T-helper 9 cell (primary cell): ENCODE measurements at places on chromosomes 2 and 18.

GRCh38 chr2:39779341-39779851 lies 338 bp upstream of the THUMPD2 start:
- no peak for DNase-seq

GRCh38 chr2:407630-408029 lies 119.7 kb upstream of the ALKAL2 start:
- DNase-seq: no peak

- DNase-seq: no peak
These were observed 13.9 kb downstream of the IL37 start for GRCh38 chr2:112924821-112925220.

DNA sequence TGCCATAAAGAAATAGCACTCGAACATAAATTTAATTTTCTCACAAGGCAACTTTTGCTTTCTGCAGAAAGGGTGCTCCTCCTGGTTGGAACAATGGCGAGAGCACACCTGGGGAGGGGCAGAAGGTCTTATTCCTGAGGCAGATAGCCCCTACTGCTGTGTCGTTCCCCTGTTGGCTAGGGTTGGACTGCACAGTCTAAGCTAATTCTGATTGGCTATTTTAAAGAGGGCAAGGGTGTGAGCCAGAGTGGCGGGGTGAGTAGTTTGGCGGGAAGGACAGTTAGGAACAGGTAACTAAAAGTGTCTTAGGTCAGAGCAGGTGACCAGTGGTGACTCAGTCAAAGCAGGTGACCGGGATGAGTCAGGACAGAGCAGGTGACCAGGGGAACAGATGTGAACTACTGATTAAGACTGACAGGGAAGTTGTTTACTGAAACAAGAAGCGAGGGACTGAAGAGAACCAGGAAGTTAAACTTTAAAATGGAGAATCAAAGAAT lies 49.7 kb upstream of the AGAP1 start:
- DNase-seq: no peak

DNA sequence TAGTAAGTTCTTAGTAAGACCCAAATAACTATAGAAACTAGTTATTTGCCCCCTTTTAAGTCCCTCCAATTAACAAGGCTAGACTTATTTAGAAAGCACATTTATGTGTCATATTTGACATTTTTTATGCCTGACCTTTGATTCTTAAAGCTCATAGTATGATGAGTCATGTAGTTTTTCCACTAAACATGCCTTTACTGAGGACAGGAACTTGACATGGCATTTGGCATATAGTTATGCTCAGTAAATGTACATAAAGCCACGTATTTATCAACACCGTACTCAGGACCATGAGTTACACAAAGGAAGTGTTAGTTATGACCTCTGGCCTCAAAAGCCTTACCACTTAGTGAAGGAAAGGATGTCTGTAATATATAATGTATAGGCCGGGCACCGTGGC lies 78.9 kb downstream of the GNAL start:
- DNase-seq: no peak

GRCh38 chr18:58183226-58183625 lies 139.2 kb downstream of the NEDD4L start:
- no peak for DNase-seq

DNA sequence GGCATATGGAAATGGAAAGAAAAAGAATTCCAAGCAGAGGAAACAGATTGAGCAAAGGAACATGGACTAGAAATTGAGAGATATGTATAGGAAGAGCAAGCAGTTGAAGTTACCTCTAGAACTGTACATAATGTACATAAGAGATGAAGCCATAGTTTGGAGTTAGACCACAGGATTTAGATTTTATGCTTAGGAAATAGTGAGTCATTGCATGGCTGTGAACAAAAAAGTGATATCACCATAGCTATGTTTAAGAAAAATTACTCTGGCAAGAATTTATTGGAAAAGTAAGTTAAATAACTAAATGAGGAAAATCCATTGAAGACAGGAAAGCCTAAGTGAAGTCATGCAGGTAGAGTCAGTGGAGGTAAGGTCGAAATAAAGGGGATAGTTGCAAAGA lies 99.4 kb upstream of the GALNT5 start:
- DNase-seq: no peak

DNA sequence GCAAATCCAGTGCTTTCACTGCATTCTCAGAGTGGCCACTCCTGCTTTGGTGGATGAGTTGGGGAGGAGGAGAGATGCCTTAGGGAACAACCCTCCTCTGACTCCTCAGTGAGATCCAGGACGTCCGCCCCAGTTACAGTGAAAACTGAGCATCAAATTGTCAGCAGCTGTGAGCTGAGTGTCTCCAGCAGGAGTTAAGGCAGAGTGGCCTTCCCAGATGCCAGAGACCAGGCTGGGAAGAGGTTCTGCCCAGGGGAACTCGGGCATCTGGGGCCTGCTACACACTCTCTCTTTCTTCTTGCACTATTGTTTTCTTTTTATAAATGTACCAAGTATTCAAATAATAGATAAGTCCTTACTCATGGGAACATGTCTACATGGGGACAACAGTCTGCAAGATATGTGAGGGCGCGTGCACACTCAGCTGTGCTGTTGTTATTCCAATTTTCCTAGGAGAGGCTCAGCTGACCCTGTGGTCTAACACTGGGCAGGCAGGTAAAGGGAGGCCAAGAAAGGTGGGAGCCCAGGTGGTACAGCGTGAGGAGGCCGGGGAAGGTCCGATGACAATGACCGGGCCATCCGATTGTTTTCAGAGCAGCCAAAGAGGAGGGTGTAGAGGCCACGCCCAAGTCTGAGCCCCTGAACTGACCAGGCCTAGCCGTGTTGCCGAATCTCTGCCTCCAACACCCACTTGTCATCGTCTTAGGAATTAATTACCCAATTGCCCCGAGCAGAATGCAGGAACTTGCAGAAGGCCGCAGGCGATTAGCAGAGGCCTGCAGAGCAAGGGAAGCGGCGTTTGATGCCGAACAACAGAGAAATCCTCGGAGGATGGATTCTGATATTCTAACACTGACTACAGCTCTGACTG lies 166.9 kb downstream of the ANAPC1 start:
- DNase-seq: no peak

DNA sequence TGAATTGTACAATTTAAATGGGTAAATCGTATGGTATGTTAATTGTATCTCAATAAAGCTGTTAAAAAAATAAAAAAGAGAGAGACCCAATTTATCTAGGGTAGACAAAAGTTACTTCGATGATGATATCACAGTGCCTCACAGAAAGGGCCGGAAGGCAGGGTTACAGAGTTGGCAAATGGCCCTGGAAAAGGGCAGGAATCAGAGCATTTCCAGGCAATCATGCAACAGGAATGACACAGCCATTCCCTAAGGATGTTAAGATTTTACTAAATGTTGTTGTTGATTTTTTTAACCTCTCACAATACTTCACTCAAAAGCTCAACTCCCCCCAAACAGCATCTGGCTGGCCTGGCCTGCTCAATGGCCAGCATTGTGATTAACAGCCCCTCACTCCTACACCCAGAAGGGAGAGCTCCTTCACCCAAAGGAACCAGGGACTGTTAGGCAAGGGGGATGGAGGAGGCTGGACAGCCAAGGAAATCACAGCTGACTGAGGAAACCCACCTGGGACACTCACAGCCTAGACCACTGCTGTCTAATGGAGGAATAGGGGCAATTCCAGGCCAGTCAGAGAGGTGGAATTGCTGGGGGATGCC lies 7.7 kb upstream of the SP100 start:
- DNase-seq: no peak

GRCh38 chr18:41594582-41594981 lies 360.5 kb upstream of the PIK3C3 start:
- no peak for DNase-seq

DNA sequence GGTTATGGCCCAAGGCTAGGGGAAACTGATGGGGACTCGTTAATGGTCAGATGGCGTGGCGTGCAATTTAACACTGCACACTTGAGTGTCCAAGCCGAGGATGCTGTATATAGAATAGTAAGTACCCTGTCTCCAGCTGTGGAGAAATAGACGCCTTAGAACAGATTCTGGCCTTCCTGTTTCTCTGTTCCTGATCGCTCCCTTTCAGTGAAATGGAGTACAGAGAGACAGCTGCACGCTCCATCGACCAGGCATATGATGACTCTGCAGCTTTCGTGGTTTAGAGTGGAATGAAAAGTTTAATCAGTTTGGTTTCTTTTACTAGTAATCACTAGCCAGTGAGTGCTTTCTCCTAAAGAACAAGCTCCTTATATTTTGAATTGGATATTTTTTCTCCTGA lies 213.4 kb downstream of the NEDD4L start:
- no peak for DNase-seq

DNA sequence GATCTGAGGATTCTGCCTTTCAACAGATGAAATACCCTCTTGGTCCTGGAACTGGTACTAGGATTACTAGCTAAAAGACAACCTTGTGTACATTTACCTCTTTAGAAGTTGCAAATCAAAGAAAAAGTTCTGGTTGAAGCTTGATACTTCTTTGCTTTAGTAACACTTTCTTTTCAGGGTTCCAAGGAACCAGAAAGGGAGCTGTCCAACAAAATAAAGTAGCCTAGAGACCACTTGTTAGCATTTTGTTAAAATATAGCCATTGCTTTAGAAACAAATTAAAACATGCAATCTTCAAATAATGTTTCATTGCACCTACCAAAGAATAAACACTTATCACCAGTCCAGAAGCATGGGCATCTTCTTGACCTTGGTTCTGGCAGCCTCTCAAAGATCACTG lies 117.9 kb upstream of the MAP3K20 start:
- DNase-seq: no peak

DNA sequence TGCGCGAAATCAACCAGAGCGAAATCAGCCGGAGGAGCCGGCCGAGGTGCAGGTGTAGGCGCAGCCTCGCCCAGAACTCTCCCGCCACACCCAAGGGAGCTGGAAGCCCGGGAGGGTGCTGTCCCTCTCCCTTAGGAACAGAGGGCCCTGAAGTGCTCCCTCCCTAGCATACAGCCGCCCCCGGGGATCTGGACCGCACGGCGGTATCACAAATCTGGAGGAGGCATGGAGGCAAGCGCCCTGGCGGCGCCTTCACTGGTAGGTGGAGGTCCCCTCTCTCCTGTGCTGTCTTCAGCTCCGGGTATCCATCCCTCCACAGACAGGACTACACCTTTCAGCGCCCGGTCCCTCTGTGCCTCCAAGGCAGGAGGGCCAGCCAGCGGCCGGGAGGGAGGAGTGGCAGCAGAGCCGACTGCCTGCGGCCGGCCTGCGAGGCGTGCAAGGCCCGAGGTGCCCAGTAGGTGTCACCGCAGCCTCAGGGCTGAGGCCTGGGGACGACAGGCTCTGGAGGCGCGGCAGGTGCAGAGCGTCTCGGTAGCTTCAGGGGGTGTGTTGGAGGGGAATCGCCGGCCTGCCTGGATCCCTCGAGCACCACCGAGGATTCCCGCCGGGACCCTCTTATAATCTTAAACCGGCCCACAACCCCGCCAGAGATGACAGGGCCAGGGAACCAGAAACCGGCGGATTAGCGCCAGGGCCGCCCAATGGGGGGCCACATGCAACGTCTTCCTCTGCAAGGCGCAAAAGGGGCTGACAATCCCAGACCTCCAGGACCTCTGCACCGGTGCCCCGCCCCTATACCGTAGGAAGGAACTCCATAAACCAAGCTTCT lies 2.8 kb downstream of the IHH start:
- DNase-seq: peak; percentile 64

DNA sequence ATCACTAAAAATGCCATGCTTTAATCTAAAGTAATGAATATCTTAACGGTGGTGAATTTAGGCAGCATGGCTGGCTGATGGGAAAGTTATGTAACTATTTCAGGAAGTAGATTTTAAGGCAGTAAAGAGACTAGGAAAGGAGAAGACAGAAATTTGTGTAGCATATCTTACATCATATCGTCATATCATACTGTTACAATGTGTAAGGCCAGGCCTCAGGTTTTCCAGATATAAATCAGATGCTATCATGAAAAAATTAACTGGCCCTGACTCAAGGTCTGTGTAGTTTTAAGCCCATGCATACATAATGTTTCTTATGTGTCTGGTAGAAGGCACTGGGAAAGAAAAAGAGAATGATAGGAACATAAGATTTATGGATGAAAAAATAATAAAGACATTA lies 8.9 kb upstream of the FAP start:
- DNase-seq: no peak

- DNase-seq: no peak
These were observed 48.0 kb downstream of the COA5 start for GRCh38 chr2:98560256-98560771.

DNA sequence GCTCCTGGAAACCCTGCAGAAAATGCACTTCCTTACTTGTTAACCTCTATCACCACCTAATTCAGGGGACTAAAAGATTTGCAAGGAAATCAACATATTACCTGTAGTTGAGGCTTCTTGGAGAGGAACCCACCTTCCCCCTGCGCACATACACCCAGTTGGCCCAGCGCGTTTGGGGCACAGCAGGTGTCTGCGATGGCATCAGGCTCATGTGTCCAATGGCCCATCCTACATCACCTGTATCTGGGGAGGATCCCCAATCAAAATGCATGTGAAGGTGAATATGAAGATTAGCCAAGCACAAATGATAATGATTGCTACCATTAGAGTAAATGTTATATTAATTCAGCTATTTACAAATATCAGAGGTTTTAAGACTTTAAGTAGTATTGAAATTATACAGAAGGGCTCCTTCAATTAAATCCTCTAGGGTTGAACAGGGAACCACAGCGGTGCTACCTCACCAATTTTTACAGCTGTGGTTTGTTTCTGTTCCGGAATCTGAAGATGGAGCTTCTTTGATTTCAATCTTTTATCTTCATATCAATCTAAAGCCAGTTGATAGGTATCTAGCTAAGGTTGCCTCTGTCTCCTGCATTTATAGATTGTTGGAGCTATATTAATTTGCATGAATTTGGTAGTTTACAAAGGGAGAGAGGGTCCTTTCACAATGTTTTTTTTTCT lies 486.0 kb downstream of the RNF144A start:
- DNase-seq: no peak

GRCh38 chr2:180705122-180705521 lies 275.3 kb upstream of the UBE2E3 start:
- no peak for DNase-seq

DNA sequence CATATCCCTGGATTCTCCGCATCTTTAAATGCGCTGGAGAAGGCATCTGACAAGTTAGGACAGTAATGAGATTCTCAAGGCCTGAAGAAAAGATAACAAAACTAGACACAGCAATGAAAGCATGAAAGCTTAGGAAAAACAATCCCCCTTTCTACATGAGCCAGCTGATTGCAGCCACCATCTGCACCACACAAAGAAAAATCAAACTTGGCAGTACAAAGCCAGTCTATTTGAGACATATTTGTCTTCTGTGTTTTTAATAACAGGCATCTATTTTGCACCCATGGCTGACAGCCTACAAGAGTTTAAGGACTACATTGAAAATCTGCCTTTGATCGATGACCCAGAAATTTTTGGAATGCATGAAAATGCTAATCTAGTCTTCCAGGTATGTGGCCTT lies 83.6 kb downstream of the TRABD2A start:
- no peak for DNase-seq

GRCh38 chr2:236945431-236946016 lies 140.2 kb upstream of the COPS8 start:
- DNase-seq: no peak

GRCh38 chr2:95345563-95346230 lies 48.5 kb downstream of the KCNIP3 start:
- DNase-seq: peak; percentile 21

- no peak for DNase-seq
These were observed 224.9 kb downstream of the INSIG2 start for GRCh38 chr2:118312969-118313756.
